ENCODE measurements at places on chromosomes 11 and 22.

- no peak for DNase-seq
Observed at GRCh38 chr11:118661425-118662301, 17.8 kb downstream of the TREH start.

GRCh38 chr22:39959640-39960447 is at the start of gene TMA7B:
Gene TMA7B (plus strand): TSS chr22:39960397. CDS start chr22:39964375, 3,978 bp downstream.
- DNase-seq: no peak

DNA sequence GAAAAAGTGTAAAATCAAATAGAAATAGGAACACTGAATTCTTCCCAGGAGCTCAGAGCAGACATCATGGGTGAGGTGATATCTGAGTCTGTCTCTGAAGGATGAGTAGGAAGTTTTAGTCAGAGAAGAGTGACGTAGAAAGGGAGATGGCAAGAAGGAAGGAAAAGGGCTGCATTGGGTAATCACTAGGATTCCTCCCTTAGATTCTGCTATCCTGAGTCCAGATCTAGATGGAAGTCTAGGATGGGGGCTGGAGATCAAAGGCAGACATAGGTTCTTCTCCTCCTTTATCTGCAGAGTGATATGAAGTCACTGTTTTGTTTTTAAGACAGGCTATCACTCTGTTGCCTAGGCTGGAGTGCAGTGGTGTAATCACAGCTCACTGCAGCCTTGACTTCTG is 30.4 kb downstream of the POU2F3 start:
- DNase-seq: no peak

GRCh38 chr11:14969901-14970323 is 2.2 kb downstream of the CALCA start:
- no peak for DNase-seq
